ENCODE measurements at places on chromosomes 2 and 18. TPM values are rescaled to one million over a fixed set of nuclear protein-coding genes. Genes with fewer than 3 reads are reported as not detected.

The ZC3H6 gene
- 16.6 TPM for total RNA-seq

The TLX2 gene
- not detected for total RNA-seq

The IGFBP2 gene
- 46.1 TPM for total RNA-seq

The ABCG8 gene
- total RNA-seq = not detected

The FAM237A gene
- not detected for total RNA-seq

The C1QL2 gene
- total RNA-seq = not detected

The AMER3 gene
- total RNA-seq = not detected

GRCh38 chr18:63112706-63113105, 206.9 kb downstream of the BCL2 start:
- no peak for DNase-seq

- no peak for DNase-seq
These were observed 31.3 kb upstream of the CDCA7 start for GRCh38 chr2:173323371-173323770.

- DNase-seq = no peak
These were observed 20.8 kb upstream of the SIX3 start for GRCh38 chr2:44920751-44921150.

- no peak for DNase-seq
These were observed 994 bp upstream of the LRATD1 start for GRCh38 chr2:14631406-14632040.

GRCh38 chr2:241802421-241803318, 6.3 kb upstream of the NEU4 start:
- peak; percentile 57 for DNase-seq

DNA sequence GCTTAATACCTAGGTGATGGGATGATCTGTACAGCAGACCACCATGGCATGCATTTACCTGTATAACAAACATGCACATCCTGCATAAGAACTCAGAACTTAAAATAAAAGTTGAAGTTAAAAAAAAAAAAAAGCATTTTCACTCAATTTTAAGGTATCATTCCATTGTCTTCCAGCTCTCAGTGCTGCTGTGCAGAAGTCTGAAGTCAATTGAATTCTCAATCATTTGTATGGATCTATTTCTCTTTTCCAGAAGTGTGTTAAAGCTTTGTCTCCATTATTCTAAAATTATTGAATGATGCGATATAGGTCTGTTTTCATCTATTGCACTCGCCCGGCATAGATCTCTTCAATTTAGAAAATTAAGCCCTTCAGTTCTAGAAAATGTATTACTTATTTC, 202.5 kb upstream of the EPAS1 start:
- DNase-seq = no peak

DNA sequence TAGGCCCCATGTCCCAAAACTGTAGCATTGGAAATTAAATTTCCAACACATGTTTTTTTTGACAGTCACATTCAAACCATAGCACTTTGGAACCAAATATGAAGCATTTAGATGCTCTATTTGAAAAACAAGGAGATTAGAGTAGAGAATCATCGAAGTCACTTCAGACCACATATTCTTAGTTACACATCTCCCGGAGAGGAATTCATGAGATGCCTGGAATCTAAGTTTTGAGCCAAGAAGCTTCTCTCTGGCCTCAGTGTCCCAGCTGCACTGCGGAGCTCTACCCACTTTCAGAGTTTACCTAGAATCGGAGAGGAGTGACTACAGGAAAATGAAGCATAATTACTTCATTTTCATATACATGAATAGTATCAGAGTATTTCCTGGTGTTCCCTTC, 385.9 kb downstream of the TNS1 start:
- no peak for DNase-seq

- DNase-seq = no peak
These were observed 59.2 kb downstream of the BCL2 start for GRCh38 chr18:63260380-63260754.

DNA sequence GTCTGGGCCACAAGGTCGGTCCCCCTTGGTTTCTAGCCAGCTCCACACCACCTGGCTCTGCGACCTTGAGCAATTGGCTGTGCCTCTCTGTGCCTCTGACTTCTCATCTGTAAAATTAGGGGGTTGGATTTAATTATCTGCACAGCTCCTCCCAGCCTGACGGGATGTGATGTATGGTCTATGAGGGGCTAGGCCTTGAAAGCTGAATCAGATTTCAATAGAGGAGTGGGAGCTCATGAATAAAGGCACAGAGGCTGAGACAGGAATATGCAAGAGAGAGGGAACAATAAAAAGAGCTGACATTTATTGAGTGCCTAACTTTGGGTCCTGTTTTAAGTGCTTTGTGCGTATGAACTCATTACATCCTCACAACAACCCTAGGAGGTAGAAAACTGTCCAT, 104.7 kb downstream of the ALK start:
- DNase-seq = no peak

DNA sequence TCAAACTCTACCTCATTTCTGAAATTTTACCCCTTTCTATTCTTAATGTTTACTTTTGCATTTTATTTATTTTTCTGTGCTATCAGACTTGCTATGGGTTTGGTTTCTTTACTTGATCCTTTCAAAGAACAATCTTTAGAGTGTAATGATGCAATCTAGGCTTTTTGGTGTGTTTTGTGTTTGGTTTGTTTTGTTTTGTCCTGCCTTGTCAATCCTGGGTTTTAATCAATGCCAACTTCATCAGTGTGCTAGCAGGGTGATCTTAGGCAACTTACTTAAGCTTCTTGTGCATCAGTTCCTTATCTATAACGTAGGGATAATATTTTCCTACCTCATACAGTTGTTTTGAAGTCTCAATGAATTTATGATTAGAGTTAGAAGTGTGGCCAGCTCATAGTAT, 350.4 kb downstream of the NR4A2 start:
- no peak for DNase-seq

GRCh38 chr2:126495189-126495588, 160.8 kb upstream of the GYPC start:
- DNase-seq = no peak

DNA sequence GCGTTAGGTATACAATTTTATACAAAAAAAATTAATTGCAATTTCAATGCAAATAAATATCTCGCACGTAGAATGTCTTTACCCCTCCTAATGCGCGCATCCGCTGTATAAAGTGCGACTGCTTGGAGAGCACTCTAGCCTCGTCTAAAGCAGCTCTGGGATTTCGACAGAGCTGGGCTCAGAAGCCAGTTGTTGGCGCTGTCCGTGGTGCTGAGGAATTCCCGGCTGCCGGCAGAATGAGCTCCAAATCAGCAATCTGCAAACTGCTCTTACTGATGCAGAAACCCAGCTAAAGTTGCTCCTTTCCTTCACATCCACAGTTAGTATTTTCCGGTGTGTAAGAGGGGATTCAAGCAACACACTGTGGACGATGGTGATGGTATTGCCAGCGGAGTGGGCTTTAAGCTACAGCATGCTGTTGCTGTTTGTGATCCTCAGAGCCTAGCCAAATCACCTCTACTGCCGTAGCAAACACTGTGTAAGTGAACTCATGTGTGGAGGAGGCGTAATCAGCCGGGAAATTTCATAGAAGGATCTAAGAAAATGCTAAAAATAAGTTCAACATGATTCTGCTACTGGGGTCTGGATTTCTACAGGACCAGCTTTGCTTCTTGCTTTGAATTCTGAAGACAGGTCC, at the start of gene VWC2L:
TSS of gene VWC2L (plus strand) at position 137 of the 637 bp plus-strand sequence. CDS start 3,140 bp downstream, outside the sequence.
- DNase-seq = peak; percentile 83

GRCh38 chr2:43569921-43570320, 25.9 kb downstream of the THADA start:
- DNase-seq = no peak

DNA sequence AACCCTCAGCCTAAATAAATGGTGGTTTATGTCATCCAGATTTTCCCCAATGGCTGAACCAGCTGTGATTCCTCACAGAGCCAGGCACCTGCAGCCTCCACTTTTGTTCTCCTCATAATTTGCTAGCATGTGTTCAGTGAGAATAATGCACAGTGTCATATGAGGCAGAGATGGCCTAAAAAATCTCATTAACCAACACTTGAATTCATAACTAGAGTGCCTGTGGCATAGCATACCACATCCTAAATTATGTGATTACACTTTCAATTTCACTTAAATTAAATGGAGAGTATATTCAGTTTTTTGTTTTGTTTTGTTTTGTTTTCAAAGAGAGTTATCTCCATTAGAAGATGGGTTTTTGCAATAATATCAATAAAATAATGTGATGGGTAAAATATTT, 488.0 kb downstream of the CBLN2 start:
- DNase-seq = no peak

DNA sequence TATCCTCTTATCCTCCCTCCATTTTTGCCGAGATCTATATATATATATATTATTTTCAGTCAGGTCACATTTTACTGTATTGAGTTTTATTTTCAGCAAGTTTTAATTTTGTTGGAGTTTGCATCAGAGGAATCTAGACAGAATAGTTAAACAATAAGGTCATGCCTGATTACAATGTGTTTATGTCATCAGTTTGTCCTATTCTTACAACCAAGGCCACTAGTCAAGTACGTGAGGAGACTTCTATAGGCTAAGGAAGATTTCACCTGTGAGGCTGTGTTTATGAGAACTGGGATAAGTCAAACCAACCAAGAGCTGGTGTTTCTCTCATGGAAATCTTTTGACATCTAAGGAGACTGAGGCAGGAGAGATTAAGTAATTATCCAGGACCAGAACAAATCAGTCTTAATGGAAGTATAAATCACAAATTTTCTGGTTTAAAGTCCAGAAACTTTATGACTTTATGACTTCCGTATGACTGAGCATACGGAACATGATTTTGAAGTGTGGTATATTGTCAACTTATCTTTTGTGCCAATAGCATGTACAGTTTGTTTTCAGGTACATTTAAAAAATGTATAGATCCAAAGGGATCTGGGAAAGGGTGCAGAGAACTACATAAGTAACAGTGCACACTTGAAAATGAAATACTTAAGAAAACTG, 100.0 kb upstream of the DTNA start:
- DNase-seq = no peak

DNA sequence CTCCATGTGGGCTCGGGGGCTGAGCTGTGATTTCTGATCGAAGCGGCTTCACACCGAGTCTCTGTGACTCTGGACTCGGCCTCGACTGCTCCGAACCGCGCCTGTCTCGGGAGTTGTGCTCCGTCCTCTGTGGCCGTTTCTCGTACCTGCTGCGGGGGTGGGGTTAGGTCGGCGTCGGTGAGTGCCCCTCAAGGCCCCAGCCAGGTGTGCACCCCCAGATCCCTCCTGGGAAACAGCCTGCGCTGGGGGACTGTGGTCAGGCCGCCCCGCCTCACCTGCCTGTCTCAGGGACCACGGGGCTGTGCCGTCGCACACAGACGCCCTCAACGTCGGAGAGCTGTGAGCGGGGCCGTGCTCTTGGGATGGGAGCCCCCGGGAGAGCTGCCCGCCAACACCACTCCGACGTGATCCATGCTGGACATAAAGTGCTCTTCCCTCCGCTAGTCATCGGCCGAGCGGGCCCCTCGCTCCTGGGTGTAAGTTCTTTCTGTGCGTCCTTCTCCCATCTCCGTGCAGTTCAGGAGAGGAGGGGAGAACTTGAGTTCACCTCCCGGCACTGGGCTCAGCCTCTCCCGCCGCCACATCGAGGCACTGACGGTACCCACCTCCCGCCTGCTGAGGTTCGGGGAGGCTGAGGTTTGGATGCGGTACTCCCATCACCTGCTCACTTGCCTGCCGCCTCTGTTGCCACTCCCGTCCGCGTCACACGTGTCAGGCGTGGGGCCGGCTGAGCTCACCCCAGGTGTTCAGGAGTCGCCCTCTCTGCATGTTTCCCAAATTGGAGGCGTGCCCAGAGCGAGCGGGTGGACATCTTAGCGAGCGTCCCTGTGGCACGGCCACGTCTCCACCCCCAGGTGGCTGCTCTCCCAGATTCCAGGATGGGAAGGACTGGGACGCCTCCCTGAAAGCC, 55.7 kb downstream of the CTDP1 start:
- no peak for DNase-seq
